ENCODE measurements at places on chromosomes 3 and 15.

DNA sequence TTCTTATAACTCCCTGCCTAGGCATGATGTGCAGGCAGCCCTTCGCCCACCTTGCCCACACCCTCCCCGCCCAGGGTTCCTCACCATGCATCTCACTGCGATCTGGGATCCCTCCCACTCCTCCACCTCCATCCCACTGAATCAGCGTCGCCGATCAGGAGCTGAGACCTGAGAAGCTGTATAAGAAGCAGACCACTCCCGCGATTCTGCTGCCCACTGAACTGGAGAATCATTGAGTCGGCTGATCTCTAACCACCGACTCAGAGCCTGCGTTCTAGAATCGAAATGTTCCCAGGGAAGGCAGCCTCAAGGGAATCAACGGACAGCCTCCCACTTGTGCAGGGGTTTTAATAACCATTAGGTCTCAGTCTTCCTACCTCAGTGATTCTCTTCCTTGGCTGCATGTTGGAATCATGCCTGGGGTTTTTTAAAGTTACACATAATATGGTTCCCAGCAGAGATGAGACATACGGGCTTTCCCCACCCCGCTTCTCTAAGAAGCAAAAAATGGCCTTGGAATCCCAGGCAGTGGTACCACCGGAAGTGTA, 60.2 kb downstream of the TMEM44 start:
- no peak for DNase-seq

GRCh38 chr15:63038926-63039673, 3.4 kb upstream of the TPM1 start:
- no peak for DNase-seq

DNA sequence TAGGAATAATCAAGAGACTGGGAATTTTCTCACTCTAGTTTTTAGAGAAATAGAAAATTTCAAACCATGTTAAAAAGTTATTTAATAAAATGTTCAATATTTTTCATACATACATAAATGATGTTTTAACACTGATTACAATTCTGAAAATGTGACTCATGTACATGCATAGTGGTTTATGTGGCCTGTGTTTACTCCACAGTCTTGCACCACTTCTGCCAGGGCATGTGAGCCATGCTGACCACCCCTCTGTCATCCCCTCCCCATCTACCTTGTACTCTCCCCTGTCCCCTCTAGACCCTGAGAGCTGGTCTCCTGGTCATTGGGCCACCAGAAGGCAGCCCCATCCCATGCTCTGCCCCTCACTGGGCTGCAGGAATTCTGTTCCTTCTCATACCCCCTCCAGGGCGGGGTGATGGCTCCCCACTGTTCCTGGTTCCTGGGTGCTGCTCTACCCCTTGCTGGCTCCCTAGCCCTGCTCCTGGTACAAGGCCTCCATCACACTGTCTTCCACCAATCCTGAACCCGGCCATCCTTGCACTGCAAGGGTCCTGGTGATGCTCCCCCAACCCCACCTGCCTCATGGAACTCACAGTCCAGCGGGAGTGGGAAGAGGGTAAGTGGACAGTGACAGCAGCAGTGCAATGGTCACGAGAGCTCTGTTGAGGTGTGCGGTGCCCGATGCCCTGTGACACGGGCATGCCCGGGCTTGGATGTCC, 24.2 kb upstream of the SLC41A3 start:
- no peak for DNase-seq

- no peak for DNase-seq
These were observed 199.6 kb downstream of the SHOX2 start for GRCh38 chr3:157906627-157907026.

DNA sequence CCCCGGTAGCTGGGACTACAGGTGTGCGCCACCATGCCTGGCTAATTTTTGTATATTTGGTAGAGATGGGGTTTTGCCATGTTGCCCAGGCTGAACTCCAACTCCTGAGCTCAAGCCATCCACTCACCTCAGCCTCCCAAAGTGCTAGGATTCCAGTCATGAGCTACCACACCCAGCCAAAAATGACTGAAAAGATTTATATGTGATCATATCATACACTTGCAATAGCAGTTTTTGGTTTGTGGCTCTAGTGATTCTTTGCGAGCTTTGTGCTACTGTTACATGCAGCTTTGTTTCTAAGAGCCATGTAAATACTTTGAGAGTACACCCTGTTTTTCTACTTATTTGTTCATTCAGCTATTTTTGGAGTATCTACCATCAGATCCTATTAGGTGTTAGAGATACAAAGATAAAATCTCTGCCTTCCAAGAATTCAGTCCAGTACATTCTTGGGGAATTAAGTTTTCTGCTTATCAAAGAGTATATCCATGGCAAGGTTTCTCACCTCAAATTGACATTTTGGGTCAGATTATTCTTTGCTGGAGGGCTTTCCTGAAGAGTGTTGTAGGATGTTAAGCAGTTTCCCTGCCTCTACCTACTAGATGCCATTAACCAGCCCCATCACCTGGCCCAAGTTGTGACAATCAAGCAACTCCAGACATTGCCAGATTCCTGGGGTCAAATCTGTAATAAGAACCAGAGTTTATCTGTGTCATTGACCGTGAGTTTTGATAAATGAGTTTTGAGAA, 15.0 kb downstream of the SNAP23 start:
- DNase-seq = no peak

DNA sequence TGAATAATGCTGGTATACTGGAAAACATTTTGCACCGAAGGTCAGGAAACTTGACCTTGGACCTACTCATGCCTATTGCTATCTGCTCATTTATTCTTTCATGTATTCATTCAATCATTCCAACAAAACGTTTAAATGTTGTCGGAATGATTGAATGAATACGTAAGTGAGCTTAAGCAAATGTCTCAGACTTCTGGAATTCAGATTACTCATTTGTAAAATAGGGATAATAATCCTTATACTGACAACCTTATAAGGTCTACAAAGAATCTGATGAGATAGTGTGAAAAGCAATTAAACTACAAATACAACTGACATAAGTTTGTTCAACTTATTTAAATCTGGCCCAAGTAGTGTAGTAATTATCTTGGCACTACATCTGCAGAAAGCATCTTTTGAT, 288.7 kb downstream of the WDR72 start:
- DNase-seq = no peak

DNA sequence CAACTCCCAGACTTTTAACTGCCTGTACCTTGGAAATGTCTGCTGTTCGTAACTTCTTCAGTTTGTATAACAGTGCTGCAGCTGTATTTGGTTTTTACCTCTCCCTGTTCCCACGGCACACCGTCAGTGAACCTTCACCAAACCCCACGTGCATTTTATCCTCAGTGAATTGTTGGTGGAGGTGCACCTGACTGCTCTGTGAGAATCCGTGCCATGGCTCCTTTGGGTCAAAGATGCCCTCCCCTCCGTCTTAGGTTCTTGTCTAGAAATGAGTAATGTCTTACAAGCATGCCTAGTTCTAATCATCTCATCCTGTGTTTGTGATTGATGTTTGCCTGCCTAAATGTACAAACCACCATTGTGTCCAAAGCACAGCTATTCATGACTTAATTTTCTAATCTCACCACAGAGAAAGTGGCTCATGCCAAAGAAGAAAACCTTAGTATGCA, 28.2 kb downstream of the TPM1 start:
- DNase-seq = no peak

GRCh38 chr3:119149484-119149883, 3.5 kb downstream of the TEX55 start:
- no peak for DNase-seq

DNA sequence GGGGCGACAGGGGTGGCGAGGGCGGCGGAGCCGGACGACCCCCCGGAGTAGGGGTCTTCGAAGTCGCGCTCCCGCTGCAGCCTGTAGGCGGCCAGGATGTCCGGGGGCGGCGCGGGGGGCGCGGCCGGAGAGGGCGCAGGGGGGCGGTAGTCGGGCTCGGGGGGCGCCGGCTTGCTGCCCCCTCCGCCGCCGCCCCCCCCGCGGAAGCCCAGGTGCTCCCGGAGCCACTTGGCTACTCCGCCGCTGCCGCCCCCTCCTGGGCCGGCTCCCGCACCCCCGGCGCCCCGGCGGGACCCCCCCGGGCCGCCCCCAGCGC, 230 bp downstream of the SHF start:
- no peak for DNase-seq

GRCh38 chr3:124094496-124094895, 102.6 kb upstream of the ROPN1 start:
- DNase-seq = no peak

DNA sequence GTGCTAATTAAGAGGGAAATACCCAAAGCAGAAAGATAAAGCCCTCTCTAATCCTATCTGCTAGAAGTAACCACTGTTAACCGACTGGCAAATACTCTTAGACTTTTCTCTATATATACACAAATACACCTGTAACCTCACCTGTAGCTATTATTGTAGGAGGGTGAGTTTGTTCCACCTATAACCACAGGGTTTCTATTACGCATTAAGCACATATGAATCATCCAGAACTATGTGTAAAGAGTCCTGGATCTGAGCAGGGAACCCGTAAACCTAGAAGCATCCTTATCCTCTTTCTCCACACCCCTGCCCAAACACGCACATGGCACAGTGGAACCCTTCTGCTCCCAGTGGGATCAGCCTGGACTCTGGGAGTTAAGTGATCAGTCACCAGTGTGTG, 172.8 kb upstream of the C2CD4B start:
- no peak for DNase-seq

DNA sequence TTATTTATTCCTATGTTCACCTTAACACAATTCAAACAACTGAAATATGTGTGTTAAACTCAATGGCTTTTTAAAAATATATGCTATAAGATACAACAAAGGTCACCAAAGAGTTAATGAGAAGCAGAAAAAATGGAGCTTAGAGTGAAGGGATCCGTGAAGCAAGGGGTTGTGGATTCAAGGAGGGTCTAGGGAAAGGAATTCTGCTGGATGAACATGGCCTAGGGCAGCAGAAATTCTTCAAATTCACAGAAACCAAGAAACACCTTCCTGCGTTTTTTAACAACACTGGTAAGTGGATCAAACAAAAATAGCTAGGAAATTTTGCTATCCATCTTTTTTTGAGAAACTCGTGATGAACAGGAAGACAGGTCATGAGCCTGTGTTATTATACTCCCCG, 59.3 kb upstream of the PLSCR5 start:
- no peak for DNase-seq

- no peak for DNase-seq
These were observed 685.3 kb downstream of the GRM7 start for GRCh38 chr3:7546253-7546652.

- DNase-seq = no peak
These were observed 34.3 kb upstream of the NEO1 start for GRCh38 chr15:73017987-73018386.

Measured in activated CD8-positive, alpha-beta memory T cell treated with anti-CD3 and anti-CD28 coated beads, Interleukin-2, amount 50 U/mL, for 4 hours (primary cell).